ENCODE measurements at places on chromosomes 3 and 15. TPM values are rescaled to one million over a fixed set of nuclear protein-coding genes. Genes with fewer than 3 reads are reported as not detected.

DNA sequence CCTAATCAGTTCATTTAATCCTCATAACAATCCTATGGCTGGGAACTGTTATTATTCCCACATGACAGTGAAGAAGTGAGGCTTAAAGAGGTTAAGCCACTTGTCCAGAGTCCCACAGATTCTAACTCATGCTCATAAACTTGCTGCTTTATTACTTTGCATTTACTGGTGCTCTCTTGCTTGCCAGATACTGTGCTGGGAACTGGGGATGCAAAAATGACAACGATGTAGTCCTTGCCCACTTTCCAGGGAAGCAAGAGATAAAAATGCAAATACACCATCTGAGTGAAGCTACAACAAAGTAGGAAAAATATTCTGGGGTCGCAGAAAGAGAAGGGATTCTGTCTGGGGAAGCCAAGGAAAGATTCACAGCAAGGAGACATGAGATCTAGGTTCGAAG, 335.0 kb downstream of the VPS13C start:
- no peak for DNase-seq

GRCh38 chr3:40079847-40080240, 229.7 kb upstream of the EIF1B start:
- DNase-seq: no peak

- DNase-seq: no peak
Observed at GRCh38 chr3:123105201-123106189, 38.7 kb downstream of the PDIA5 start.

The ASB14 gene
- polyA plus RNA-seq: 1.1 TPM

The GPR27 gene
- 3.2 TPM for polyA plus RNA-seq

All from hindlimb muscle (tissue), 1 donor.